ENCODE measurements at places on chromosomes 12 and 14.

- DNase-seq: no peak
These were observed 22.8 kb downstream of the HEBP1 start for GRCh38 chr12:12977231-12977630.

GRCh38 chr12:58079806-58080205 lies 138.4 kb downstream of the ATP23 start:
- no peak for DNase-seq

- no peak for DNase-seq
These were observed 29.4 kb upstream of the MYF6 start for GRCh38 chr12:80677994-80678393.

- DNase-seq: no peak
These were observed 11.0 kb downstream of the CNOT2 start for GRCh38 chr12:70254225-70254624.

DNA sequence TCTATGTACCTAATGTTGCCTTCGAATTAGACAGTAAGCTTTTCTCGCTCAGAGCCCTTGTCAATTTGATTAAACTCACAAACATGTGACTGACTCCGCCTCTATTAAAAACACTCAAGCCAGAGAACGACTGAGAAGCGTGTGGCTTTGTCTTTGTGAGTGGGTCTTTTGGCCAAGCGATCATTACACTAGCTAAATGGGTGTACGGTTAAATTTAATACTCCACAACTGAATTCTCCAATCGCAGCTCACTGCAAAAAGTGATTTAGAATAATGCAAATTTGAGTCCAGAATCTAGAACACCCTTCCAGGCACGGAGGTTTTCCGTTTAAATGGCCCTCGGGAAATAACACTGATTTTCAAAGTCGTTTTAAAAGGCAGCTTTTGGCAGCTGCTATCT lies 253.7 kb downstream of the EFCAB11 start:
- no peak for DNase-seq

All from T47D (cell line).